Fibroblast of skin of left quadriceps (primary cell): ENCODE measurements at places on chromosomes 2 and 18.

DNA sequence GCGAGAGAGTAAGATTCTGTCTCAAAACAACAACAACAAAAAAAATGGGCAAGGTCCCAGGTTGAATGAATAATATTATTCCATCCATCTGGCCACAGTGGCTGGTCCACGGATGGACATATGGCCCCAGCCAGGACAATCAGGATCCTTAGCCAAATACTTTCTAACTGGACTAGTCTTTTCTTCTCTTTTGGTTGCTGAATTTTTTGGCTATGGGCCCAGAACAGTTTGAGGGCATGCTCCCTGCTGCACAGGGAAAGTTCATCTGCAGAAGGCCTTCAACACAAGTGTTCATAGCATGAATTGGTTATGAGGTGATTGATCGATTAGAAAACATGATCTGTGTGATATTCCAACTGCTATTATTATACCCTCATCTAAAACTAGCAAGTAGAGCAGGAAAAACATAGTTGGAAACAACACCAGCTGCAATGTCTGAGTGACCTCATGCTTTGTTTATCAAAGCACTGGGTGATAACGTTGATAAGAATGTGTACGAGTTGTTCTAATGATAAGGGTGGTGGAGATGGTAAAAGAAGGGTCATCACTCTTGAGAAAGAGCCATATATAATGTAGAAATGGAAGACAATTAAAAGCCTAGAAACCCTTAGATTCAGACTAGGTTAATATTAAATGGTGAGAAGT, 47.8 kb upstream of the RNF103 start:
- DNase-seq, result no peak

- DNase-seq, result no peak
Observed at GRCh38 chr2:219998714-219999227, 371.3 kb downstream of the SLC4A3 start.

DNA sequence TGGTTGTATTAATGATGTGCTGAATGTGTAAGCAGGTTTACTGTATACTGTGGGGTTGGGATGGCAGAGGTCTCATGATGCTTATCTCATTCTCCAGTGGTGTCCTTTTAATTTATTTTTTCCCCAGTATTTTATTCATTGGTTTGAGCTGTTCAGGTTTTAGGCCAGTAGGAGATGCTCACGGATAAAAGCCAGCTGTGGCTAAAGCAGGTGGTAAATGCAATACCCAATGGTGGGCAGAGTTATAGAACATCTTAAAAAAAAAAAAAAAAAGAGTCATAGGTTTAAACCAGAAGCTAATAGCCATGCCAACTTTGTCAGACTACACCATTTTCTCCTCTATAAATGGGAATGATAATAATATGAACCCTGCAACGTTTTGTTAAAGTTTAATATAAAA, 57.8 kb upstream of the NEUROD1 start:
- DNase-seq, result no peak

DNA sequence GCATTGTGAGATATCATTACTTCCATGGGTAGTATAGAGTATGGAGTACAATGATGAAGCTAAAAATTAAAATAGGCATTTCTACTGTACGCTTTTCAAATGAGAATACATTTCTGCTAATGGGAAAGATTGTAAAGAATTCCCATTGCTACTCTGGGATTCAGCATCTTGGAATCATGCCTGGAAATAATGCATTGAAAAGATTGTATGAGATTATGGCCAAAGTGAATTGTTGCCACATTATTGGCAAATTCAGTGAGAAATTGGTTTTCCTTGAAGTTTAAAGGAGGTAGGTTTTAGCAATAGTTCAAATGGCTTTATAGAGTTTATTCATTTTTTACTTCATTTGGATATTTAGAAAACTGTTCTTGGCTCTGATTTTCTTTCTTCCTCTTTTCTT, 157.9 kb downstream of the GULP1 start:
- peak; percentile 39 for DNase-seq

GRCh38 chr2:176650104-176650837, 381.0 kb downstream of the MTX2 start:
- DNase-seq, result peak; percentile 26

GRCh38 chr2:107584577-107584976, 242.1 kb upstream of the RGPD4 start:
- peak; percentile 10 for DNase-seq

GRCh38 chr2:47488870-47489584, 86.1 kb downstream of the MSH2 start:
- peak; percentile 79 for DNase-seq

GRCh38 chr18:6927153-6927552, 190.4 kb downstream of the LAMA1 start:
- DNase-seq, result no peak

GRCh38 chr18:7248877-7249276, 18.0 kb downstream of the LRRC30 start:
- no peak for DNase-seq

DNA sequence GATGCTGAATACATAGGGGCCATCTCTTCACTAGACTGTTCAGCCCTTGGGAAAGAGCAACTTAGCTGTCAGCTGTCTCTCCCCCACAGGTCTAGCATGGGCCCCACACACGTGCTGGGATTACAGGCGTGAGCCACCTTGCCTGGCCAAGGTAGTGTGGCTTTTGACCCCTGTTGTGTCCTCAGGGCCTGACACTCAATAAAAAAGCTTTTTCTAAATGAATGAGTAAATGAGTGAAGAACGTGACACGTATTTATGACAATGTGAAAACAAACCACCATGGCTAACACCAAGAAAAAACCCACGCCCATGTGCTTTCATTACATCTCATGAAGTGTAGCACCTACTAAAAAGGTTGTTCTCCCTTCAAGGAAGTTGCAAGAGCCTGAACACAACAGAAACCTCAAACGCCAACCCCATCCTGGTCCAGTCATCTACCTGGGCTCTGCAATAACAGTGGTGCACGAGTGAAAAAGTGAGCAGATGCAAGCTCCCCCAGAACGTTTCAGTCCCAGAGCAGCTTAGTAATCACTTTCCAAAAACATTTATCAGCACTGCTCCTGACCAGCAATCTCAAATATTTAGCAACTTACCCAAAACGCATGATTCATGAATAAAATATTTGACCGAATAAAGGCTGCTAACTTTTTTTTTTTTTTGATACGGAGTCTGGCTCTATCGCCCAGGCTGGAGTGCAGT, 3.4 kb downstream of the WDFY1 start:
- peak; percentile 81 for DNase-seq

GRCh38 chr2:205453202-205453601, 229.1 kb upstream of the NRP2 start:
- DNase-seq, result no peak

GRCh38 chr2:197219636-197220035, 90.9 kb downstream of the ANKRD44 start:
- DNase-seq, result no peak

- no peak for DNase-seq
Observed at GRCh38 chr2:81249152-81249551, 944.6 kb upstream of the LRRTM1 start.

DNA sequence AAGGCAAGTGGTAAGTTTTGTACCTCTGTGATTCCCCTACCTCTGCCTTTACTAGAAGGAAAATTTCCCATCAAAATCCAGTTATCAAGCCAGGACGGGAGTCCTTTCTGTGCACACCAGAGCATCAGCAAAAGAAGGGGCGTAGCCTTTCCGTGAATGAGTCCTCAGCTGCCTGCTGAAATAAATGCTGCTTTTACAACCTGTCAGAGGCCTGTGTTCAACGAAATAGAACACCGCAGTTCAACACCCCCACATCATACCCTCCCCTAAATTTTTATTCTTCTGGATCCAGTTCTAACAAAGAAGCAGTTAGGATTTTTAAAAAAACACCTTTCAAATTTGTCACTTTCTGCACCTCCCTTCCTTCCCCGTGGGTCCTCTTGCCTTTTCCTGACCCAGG, 135.8 kb downstream of the SETBP1 start:
- DNase-seq, result no peak

DNA sequence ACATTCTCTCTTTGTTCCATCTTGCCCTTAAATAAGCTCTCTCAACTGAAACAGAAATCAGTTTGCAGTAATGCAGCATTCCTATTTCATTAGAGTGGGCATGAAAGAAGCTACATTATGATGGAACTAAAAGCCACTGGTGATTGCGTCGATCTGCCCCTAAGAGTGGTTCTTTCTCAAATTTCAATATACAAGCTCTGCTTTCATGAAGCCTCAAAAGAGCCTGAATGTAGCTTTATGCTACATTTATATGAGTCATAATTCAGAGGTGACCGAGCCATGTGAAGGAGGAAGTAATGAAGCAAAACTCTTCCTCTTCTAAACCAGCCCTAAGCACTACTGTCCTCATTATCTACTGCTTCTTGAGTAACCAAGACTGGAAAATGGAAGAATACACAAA, 64.8 kb upstream of the CYTIP start:
- DNase-seq, result no peak
